Stimulated activated CD4-positive, alpha-beta T cell treated with anti-CD3 and anti-CD28 coated beads, Interleukin-1b, Interleukin-23, amount 100 ng/mL, for 1 hour (primary cell): ENCODE measurements at places on chromosomes 1 and 21.

DNA sequence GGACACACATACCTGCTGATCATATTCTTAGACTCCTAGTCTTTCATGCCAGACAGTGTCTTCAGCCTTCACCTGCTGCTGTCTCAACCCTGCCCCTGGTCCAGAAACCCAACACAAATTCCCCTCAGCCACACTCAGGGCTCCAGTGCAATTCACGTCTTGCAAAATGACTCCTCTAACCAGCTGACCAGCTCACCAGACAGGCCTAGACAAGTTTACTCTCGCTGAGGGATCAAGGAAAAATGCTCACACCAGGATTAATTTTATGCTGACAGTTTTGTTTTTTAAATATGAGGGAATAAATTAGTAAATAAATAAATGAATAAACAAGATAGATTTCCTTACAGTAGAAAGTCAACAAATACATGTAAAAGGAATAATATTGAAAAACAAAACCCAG lies 28.5 kb downstream of the CCDC185 start:
- DNase-seq = no peak

- DNase-seq = no peak
Observed at GRCh38 chr1:95650631-95651030, 416.6 kb downstream of the RWDD3 start.

- DNase-seq = no peak
Observed at GRCh38 chr1:221880182-221880581, 138.3 kb upstream of the DUSP10 start.

- DNase-seq = no peak
Observed at GRCh38 chr1:24904731-24905354, 25.2 kb downstream of the RUNX3 start.

GRCh38 chr1:51551848-51552296 lies 32.8 kb upstream of the EPS15 start:
- DNase-seq = no peak

DNA sequence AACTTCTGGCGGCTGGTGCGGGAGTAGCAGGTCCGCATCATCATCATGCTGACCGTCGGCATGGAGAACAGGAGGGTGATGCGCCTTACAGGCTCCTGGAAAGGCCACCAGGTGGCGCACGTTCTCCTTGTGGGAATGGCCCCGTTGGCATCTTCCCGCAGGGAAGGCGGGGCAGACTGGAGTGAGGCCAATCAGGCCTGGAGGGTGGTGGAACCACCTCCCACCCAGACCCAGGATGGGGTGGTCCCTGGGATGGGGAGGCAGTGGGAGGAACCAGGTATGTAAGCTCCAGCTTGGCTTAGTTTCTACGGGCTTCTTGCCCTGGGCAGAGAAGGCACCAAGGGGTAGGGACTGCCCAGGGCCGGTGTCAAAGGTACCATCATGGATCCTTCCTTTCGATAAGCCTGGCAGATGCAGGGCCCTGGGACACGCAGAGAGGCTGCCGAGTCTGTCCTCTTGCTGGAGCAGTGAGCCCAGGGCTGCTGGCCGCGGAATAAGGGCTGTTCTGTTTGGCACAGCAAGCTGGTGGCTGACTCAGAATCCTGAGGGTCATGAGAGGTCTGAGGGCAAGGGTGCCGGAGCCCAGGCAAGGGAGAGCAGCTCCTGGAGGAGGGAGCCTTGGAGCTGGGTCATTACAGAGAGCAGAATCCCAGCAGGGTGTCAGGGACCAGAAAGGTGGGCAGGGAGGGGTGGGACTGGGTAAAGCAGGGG lies 8.7 kb upstream of the LGR6 start:
- DNase-seq = peak; percentile 50

- no peak for DNase-seq
Observed at GRCh38 chr21:43905726-43906455, 40.9 kb downstream of the AGPAT3 start.

- no peak for DNase-seq
Observed at GRCh38 chr1:104797982-104798381, 1048.3 kb downstream of the AMY1C start.

- no peak for DNase-seq
Observed at GRCh38 chr1:163191301-163191700, 11.4 kb downstream of the RGS5 start.

DNA sequence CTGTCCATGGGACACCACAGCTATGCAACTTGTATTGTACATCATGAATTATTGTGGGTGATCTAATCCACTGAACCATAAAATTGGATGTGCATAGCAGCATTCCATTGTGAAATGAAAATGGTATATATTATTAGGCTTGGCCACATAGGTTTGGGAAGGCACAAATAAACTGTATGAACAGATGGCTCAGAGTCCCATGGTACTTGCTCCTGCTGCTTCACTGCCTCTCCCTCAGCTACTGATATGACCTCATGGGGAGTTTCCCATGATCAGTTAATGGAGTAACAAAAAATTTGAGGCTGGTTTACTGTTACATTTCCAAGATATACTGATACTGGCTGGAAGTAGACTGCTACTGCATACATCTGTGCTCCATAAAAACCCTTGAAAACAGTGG lies 152.7 kb upstream of the NEGR1 start:
- no peak for DNase-seq

- no peak for DNase-seq
Observed at GRCh38 chr1:98702976-98703375, 41.5 kb downstream of the SNX7 start.

DNA sequence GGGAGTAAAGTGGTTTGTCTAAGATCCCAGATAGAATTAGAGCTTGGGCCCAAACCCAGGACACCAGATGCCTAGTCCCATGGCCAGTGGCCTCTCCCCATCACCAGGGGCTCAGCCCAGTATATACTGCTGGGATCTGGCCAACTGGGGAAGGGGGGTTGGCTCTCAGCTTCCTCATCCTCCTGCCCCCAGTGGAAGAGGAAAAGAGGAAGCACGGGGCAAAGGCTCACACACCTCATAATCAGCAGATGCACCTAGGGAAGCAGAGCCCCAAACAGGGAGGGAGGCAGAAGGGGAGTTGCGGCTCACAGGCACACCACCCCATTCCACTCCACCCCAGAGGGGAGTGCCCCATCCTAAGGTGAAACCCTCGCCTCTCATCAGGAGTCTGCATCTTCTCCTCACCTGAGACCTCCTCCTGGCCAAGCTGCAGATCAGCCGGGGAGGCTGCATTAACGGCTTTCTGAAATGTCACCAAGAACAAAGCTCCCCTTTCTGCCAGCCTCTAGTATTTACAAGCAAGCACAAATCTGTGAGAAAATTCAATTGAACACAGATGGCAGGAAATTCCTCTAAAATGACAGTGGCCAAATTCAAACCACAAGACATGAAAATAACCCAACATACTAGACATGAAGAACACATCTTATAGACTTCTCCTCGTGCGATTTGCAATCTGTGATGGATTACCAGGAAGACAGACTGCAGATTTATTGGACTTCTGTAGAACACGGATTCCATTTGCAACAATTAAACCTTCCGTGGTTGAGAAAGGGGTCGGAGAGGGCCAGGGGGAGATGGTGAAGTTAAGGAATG lies 82.8 kb downstream of the GLIS1 start:
- DNase-seq = no peak

DNA sequence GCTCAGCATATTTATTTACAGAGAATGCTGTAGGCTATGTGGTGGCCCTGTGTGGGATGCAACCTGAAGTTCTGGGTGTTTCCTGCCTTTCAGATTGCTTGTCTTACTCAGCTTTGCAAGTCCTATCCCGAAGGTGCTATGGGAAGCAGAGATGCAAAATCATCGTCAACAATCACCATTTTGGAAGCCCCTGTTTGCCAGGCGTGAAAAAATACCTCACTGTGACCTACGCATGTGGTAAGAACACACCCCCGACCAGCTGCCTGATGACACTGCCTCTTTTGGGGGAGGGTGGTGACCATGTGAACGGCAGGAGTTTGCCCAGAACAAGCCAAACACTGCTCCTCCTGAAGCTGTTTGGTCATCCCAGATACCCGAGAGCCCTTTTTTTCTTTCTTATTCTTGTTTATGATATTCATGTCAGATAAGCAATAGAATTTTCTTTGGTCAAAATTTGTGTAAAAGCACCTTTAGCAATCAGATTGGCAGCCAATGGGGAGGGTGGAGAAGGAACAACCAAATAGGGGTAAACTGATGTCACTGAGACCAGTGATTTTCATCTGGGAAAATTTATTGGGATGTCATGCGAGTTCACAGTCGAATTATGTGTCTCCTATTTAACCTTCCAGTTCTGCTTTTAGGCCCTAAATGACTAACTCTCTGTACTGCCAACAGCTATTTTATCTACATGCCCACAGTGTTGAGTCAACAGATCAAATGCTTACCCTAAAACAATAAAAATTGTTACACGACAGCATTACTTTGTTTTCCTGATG lies 82.6 kb downstream of the EVA1C start:
- no peak for DNase-seq

- no peak for DNase-seq
Observed at GRCh38 chr1:201750934-201751333, 78.0 kb upstream of the IPO9 start.

DNA sequence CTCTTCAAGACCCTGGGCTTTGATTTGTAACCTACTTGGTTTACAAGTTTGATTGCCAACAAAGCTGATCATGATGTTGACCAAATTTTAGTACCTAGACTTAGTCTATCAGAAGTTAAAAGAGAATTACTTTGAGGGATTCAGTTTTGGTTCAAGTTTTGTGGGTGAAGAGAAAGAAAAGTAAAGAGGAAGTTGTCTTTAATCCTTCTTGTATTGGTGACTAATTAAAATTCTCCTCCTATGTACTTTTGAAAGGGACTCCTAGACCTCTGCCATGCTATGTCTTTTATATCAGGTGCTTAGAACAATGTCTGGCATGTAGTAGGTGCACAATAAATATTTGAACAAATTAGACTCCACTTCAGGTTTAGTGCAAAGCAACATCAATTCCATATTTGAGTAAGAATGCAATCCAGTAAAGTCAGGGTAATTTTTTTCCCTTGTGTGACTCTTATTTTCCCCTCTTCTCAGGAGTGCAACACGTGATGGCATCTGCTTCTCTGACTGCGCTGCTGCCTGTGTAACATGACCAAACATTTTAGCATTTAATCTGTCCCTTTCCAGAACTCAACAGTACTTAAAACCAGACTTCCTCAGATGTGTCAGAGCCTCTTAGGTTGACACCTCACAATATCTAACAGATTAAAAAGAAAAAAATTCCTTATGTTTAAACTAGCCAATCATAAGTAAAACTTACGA lies 41.1 kb upstream of the KCNQ4 start:
- DNase-seq = no peak

DNA sequence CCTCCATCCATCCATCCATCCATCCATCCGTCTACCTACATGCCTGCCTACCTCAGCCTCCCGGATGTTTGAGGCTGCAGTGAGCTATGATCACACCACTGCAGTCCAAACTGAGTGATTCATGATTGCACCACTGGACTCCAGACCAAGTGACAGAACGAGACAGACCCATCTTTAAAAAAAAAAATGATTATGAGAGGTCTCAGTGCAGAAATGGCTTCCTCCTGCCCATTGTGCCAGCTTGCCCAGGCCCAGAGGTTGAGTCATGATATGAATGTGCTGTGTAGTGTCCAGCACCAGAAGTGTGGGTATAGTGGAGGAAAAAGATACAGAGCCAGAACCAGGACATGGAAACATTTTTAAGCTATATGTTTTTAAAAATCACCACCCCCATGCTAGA lies 149.9 kb downstream of the KIF26B start:
- DNase-seq = no peak

DNA sequence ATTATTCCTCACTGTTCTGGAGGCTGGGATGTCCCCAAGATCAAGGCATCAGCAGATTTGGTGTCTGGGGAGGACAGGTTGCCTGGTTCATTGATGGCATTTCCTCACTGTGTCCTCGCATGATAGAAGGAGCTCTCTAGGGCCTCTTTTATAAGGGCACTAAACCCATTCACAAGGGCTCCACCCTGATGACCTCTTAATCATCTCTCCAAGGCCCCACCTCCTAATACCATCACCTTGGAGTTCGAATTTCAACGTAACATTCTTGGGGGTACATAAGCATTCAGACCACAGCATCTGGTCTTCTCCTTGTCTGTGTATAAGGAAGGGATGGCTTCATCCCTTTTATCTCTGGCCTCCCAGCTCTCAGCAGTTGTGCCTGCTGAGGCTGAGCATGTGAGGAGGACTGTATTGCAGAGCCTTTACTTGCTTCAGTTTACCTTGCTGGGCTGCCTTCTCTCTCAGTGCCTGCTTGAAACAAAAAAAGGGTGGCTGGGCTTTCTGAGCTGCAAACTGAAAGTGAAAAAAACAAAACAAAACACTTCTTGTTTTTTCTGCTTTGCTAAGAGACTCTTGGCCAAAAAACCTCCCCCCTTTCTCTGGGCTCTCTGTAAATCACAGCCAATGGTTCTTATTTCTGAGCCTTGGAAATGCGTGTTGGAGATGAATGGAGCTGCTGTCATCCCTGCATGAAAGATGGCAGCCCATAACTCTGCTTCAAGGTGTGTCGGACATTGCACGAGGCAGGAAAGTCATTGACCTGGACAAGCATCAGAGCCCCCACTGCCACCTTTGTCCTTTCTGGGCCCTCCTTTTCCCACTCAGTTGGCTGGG lies 75.8 kb downstream of the RHOU start:
- DNase-seq = no peak

GRCh38 chr1:22971611-22972405 lies 858 bp downstream of the LACTBL1 start:
- no peak for DNase-seq

DNA sequence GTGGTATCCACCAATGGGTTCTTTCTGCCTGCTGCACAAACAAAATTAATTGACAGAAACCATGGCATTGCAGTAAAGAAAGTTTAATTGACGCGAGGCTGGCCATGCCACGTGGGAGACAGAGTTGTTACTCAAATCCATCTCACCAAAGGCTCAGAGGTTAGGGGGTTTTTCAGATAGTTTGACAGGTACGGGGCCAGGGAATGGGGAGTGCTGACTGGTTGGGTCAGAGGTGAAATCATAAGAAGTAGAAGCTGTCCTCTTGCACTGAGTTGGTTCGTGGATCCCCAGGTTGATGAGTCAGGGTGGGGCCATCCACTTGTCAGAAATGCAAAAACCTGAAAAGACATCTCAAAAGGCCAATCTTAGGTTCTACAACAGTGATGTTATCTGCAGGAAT lies 941 bp upstream of the TBCE start:
- DNase-seq = no peak

- no peak for DNase-seq
Observed at GRCh38 chr1:29821605-29822004, 585.3 kb downstream of the PTPRU start.

- DNase-seq = no peak
Observed at GRCh38 chr1:75554870-75555269, 56.0 kb downstream of the SLC44A5 start.

- DNase-seq = no peak
Observed at GRCh38 chr1:154955039-154955717, 721 bp downstream of the PBXIP1 start.

GRCh38 chr21:31110430-31110829 lies 72.2 kb upstream of the KRTAP19-8 start:
- no peak for DNase-seq

GRCh38 chr1:95778217-95778616 lies 544.2 kb downstream of the RWDD3 start:
- DNase-seq = no peak

- no peak for DNase-seq
Observed at GRCh38 chr21:16942703-16943102, 570.1 kb upstream of the CXADR start.

GRCh38 chr1:24717887-24718650 lies 27.2 kb upstream of the CLIC4 start:
- no peak for DNase-seq
